ENCODE measurements at places on chromosomes 16 and 17.

DNA sequence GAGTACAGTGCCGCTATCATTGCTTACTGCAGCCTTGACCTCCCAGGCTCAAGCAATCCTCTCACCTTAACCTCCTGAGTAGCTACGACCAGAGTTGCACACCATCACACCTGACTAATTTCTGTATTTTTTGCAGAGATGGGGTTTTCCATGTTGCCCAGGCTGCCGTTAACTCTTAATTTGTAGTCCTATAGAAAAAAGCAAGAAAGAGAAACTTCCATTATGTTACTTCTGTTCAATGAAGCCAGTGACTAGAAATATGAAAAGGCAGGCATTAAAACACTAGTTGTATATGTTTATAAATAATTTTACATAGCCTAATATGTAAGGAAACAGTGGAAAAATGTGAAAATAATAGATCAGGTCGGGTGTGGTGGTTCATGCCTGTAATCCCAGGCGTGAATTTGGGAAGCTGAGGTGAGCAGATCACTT is 9.7 kb downstream of the RAD51C start:
- no peak for DNase-seq

GRCh38 chr17:42535155-42536047 is 640 bp upstream of the NAGLU start:
- DNase-seq = no peak

- no peak for DNase-seq
Measured at GRCh38 chr16:11262915-11263314, 6.2 kb downstream of the TNP2 start.

- peak; percentile 33 for DNase-seq
Measured at GRCh38 chr16:50668368-50669008, 12.6 kb downstream of the SNX20 start.

DNA sequence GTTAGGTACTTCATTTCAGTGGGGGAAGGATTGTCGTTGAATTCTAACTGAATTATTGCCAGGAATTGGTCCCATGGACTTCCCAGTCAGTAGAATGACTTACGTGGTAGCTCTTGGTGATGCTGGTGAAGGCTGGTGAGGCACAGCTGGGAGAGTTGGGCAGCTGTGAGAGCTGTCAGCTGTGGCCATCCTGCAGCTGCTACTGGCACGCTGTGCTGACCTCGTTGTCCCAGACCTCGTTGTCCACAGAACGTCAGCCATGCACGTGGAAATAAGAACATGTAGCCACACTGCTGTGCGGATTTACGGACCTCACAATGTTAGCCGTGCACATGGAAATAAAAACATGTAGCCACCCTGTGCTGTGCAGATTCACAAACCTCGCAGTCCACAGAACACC is 102.3 kb downstream of the NPIPB11 start:
- no peak for DNase-seq

- DNase-seq = no peak
Measured at GRCh38 chr17:78010759-78011158, 52.3 kb downstream of the TNRC6C start.

All from LNCaP clone FGC (cell line).